ENCODE measurements at places on chromosomes 7 and 10. TPM values are rescaled to one million over a fixed set of nuclear protein-coding genes. Genes with fewer than 3 reads are reported as not detected.

HMX2 gene
- total RNA-seq = not detected

ZNF722 gene
- not detected for total RNA-seq

FAM24B gene
- total RNA-seq = 14.1 TPM

EGR2 gene
- total RNA-seq = 0.13 TPM

WASL gene
- total RNA-seq = 26.3 TPM

RHEB gene
- 98.8 TPM for total RNA-seq

ZNF786 gene
- total RNA-seq = 6.3 TPM

FZD1 gene
- 3.8 TPM for total RNA-seq

BUB3 gene
- total RNA-seq = 267 TPM

TCTN3 gene
- total RNA-seq = 30.9 TPM

NRBF2 gene
- total RNA-seq = 21.3 TPM

RNF32 gene
- 0.29 TPM for total RNA-seq

PGAM2 gene
- not detected for total RNA-seq

HBP1 gene
- 98.7 TPM for total RNA-seq

BUD23 gene
- 48.5 TPM for total RNA-seq

SPDYE16 gene
- total RNA-seq = not detected

RHOBTB1 gene
- total RNA-seq = 30.3 TPM

AGR3 gene
- not detected for total RNA-seq

TMEM72 gene
- total RNA-seq = not detected

SCART1 gene
- total RNA-seq = 0.86 TPM

EPDR1 gene
- total RNA-seq = 5.5 TPM

ANKRD1 gene
- total RNA-seq = 1,007 TPM

IGF2BP3 gene
- total RNA-seq = 196 TPM

NUTM2B gene
- 0.27 TPM for total RNA-seq

SYT15B gene
- total RNA-seq = under 0.01 TPM

PTPN20 gene
- total RNA-seq = 0.57 TPM

METTL27 gene
- 4.7 TPM for total RNA-seq

ADAM22 gene
- total RNA-seq = 0.79 TPM

IFIT5 gene
- 17.0 TPM for total RNA-seq

DNAH11 gene
- 4.2 TPM for total RNA-seq

JAKMIP3 gene
- total RNA-seq = under 0.01 TPM

TMEM178B gene
- total RNA-seq = not detected

IFIT1B gene
- not detected for total RNA-seq

POP7 gene
- total RNA-seq = 36.7 TPM

ZNF273 gene
- 4.4 TPM for total RNA-seq

TCF7L2 gene
- 6.7 TPM for total RNA-seq

ETV1 gene
- 15.2 TPM for total RNA-seq

ELN gene
- total RNA-seq = 0.07 TPM

GPC2 gene
- 3.9 TPM for total RNA-seq
